Central memory CD8-positive, alpha-beta T cell (primary cell): ENCODE measurements at places on chromosomes 6 and 20.

- no peak for DNase-seq
Measured at GRCh38 chr6:149449831-149450678, 34.8 kb downstream of the ZC3H12D start.

GRCh38 chr6:139534472-139535115 is 160.1 kb upstream of the CITED2 start:
- no peak for DNase-seq

GRCh38 chr6:43428112-43428570 is 800 bp downstream of the ABCC10 start:
- DNase-seq, result no peak

DNA sequence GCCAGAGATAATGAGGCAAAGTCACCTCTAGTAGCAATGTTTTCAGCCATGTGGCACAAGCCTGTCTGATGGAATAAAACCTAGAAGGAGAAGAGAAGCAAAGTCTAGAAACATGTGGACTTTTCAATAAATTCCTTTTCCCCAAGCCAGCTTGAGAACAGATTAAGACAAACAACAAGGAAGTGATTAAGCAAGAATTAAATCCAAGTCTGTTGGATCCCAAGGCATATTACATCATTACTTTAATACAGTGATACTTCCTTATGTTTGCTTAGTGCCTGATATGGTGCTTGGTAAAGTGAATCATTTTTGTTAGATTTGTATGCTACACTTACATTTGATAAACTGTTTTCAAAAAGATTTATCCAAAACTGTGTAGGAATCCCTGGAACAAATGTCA is 260.3 kb upstream of the FAM83B start:
- no peak for DNase-seq

DNA sequence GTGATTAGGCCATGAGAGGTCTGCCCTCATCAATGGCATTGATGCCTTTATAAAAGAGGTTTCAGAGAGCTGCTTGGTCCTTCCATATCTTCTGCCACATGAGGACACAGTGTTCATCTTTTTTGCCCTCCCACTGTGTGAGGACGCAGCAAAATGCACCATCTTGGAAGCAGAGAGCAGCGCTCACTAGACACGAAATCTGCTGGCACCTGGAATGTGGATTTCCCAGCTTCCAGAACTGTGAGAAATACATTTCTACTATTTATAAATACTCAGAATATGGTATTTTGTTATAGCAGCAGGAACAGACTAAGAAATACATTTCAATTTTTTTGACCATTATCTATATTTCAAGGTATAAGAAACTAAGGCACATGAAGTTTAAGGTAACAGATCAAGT is 24.9 kb downstream of the SLC35F1 start:
- no peak for DNase-seq

DNA sequence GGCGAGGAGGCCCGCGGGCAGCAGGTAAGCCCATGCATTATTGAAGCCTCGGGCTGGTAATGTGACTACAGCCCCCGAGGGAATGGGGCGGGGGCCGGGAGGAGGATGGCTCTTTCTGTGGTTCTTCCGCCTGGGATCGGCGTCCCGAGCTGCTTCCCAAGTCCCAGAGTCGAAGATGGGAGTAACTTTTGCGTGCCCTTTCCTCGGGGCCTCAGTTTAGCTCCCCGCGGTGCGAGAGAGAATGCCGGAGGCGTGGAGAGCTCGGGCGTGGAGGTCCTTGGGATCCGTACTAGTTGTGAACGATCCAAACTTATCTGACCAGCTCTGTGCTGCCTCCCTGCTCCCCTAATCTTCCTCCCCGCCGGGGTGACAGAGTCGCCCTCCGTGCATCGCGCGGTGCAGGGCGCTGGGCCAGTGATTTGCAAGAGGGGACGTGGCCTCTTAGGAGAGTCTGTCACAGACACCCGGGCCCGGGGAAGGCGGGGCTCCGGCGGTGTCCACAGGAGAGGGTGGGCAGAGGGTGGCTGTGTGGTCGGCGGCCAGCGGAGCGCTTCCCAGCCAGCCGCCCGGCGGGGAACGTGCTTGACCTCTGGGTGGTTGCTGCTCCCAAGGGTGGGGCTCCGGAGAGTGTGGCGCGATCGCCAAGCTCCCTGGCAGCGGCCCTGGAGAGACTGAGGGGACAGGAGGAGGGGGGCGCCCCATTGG is 815 bp downstream of the UTRN start:
- peak; percentile 17 for DNase-seq

GRCh38 chr6:107511511-107511993 is 21.6 kb downstream of the SOBP start:
- DNase-seq, result no peak

DNA sequence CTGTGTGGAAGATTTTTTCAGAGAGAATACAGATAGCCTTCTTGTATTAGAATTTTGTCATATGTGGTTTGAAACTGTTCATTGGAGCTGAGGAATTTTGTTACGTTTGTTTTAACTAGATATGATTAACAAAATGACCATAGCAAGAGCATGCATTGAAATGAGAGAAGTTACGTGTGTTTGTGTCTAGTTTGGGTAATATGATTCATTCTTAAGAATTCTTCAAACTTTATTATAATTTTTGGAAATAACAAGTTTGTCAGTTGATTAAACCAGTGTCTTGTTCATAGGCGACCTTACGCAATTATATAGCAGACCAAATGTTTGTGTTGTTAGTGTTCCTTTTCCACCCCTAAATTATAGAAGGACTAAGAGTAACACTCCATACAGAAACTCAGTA is 5.5 kb downstream of the GMNN start:
- no peak for DNase-seq
